ENCODE measurements at places on chromosomes 2 and 18. TPM values are rescaled to one million over a fixed set of nuclear protein-coding genes. Genes with fewer than 3 reads are reported as not detected.

The THOC1 gene
- total RNA-seq, result 66.4 TPM

The C2orf49 gene
- total RNA-seq, result 19.9 TPM

The PROKR1 gene
- total RNA-seq, result 3.9 TPM

The BBS5 gene
- total RNA-seq, result 0.20 TPM

The TNS1 gene
- total RNA-seq, result 5.1 TPM

The ACKR3 gene
- 0.73 TPM for total RNA-seq

The SPC25 gene
- total RNA-seq, result 35.8 TPM

GRCh38 chr2:107088156-107088555, 202.2 kb upstream of the ST6GAL2 start:
- H3K36me3 ChIP-seq, result no peaks in the 10 kb centered on the region
- no peak overlapping the region for H3K4me3 ChIP-seq
- no peak overlapping the region for H3K27ac ChIP-seq
- H3K27me3 ChIP-seq, result no peaks in the 10 kb centered on the region
- H3K4me1 ChIP-seq, result no peaks in the 10 kb centered on the region

DNA sequence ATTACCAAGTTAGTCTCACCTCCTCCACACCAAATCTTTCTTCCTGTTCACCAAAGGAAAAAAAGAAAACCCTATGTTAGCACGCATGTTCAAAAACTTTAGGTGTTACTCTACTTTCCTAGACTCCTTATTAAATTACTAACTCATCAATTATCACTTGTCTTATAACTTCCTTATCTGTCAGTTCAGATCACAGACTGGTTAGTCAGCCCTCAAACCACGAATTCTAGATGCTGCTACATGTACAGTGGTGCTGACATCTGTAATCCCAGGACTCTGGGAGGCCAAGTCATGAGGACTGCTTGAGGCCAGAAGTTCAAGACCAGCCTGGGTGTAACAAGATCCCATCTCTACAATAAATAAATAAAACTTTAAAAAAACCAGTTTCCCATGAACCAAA, 3.5 kb downstream of the YWHAQ start:
- H3K27ac ChIP-seq, result no peak overlapping the region
- no peaks in the 10 kb centered on the region for H3K4me1 ChIP-seq
- no peak overlapping the region for H3K4me3 ChIP-seq
- DNase-seq, result no peak

DNA sequence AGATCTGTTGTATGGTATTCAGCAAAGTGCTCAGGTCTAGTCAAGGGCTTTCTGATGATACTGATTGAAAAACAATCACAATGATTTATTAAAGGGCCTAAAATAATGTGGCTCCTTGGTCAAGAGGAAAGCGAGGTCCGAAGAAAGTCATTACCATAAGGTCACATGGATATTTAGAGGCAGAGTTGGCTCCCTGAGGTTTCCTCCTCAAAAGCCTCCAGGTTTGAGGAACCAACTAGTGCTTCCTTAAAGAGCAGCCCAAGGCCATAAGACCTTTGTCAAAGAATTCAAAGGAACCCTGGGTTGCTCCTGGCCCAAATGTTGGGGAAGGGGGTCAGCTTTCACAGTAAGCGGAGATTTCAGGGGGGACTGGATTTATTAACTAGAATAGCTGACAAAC, 280.7 kb upstream of the ATP5MC3 start:
- H3K36me3 ChIP-seq, result no peaks in the 10 kb centered on the region
- H3K4me1 ChIP-seq, result no peaks in the 10 kb centered on the region
- H3K4me3 ChIP-seq, result no peak overlapping the region
- H3K27ac ChIP-seq, result no peak overlapping the region
- DNase-seq, result no peak

DNA sequence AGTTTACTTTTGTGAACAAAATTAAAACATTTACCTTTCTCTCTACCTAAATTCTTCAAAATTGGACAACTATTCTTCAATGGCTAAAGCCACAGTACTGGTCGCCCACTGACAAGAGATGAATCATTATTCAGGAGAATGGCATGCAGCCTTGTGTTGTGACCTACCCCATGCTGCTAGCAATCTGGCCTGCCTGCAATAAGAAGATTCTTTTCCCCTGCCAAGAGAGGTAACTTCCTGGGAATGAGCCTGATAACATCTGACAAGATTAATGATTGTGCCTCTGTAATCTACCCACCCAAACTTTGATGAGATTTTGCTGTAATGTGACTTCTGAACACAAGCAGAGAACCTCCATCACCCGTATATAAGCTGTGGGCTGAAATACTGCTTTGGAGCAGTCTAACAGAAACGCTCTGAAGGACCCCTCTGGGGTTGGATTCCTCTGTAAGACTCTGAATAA, 47.0 kb upstream of the ST3GAL5 start:
- peaks cover 5% of the 10 kb centered on the region for H3K4me1 ChIP-seq
- no peaks in the 10 kb centered on the region for H3K27me3 ChIP-seq
- peak; percentile 25 for DNase-seq
- no peak overlapping the region for H3K4me3 ChIP-seq

DNA sequence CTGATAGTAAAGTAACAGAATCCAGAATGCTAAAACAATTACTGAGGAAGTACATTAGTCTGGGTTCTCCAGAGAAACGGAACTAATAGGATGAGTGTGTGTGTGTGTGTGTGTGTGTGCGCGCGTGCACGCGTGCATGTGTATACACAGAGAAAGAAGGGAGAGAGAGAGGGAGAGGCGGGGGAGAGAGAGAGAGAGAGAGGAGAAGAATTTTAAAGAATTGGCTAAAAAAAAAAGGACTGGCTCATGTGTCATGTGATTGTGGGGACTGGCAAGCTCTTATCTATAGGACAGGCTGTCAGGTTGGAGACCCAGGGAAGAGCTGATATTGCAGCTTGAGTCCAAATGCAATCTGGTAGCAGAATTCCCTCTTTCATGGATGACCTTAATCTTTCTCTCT, 976.2 kb upstream of the CDH2 start:
- no peak overlapping the region for H3K27ac ChIP-seq
- H3K36me3 ChIP-seq, result no peaks in the 10 kb centered on the region
- H3K27me3 ChIP-seq, result no peaks in the 10 kb centered on the region
- H3K4me1 ChIP-seq, result peaks cover under 1% of the 10 kb centered on the region

DNA sequence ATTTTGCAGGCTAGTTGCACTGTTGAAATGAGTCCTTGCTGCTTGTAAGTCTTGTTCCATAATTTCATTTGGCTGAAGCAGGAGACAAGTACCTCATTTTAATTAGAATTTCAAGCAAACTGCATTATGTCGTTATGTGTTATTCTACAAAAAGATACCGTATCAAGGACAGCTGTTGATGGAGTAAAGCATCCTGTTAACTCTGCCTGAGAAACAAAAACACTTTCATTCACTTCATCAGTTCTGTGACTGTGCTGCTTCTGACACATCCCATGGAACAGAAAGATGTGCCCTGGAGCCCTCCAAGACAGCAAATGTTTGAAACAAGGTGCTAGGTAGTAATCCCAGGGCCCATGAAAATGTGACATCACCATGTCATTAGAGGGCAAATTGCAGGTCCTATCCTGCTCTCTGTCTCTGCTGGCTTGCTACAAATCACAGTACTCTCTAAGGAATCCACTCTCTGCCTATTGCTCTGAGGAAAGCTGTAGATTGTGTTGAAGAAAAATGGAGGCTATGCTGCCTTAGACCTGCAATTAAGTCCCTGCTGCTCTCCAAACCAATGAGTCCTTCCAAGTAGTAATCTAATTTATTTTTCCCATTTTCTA, 209.7 kb upstream of the PARD3B start:
- no peak overlapping the region for H3K27ac ChIP-seq
- H3K4me3 ChIP-seq, result no peak overlapping the region
- no peaks in the 10 kb centered on the region for H3K36me3 ChIP-seq
- H3K4me1 ChIP-seq, result no peaks in the 10 kb centered on the region
- H3K27me3 ChIP-seq, result no peaks in the 10 kb centered on the region

GRCh38 chr18:46591783-46592391, 65.1 kb downstream of the LOXHD1 start:
- no peaks in the 10 kb centered on the region for H3K27me3 ChIP-seq
- H3K4me1 ChIP-seq, result no peaks in the 10 kb centered on the region
- no peak overlapping the region for H3K4me3 ChIP-seq
- no peak overlapping the region for H3K27ac ChIP-seq

- no peaks in the 10 kb centered on the region for H3K4me1 ChIP-seq
- no peak overlapping the region for H3K27ac ChIP-seq
- DNase-seq, result no peak
- H3K36me3 ChIP-seq, result no peaks in the 10 kb centered on the region
- H3K4me3 ChIP-seq, result no peak overlapping the region
These were observed 13.1 kb upstream of the LGALSL start for GRCh38 chr2:64440843-64441242.

GRCh38 chr18:12296457-12296856, 11.6 kb upstream of the TUBB6 start:
- H3K36me3 ChIP-seq, result no peaks in the 10 kb centered on the region
- no peaks in the 10 kb centered on the region for H3K27me3 ChIP-seq
- no peaks in the 10 kb centered on the region for H3K4me1 ChIP-seq

GRCh38 chr18:63365876-63366212, 1.2 kb downstream of the KDSR start:
- DNase-seq, result no peak
- H3K27ac ChIP-seq, result no peak overlapping the region
- H3K36me3 ChIP-seq, result no peaks in the 10 kb centered on the region
- peak overlapping the region; percentile 83 for H3K4me3 ChIP-seq
- H3K27me3 ChIP-seq, result no peaks in the 10 kb centered on the region
- H3K4me1 ChIP-seq, result no peaks in the 10 kb centered on the region

DNA sequence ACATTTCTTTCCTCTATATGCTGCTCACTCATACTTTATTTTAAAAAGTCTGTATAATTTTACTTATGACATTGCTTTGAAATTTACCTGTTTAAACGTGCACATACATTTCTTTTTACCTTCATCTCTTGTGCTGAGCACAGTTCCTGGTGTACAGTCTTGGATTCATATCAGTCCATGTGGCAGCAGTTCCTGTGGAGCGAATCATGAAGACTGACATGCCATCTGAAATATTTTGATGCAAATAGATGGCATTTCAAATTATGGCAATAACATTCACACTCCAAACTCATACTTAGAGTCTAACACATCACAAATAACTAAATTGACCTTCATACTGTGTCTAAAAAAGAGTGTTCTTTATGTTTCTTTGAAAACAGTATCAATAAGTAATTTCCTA, 90.3 kb upstream of the CDH2 start:
- H3K36me3 ChIP-seq, result no peaks in the 10 kb centered on the region
- no peak overlapping the region for H3K4me3 ChIP-seq
- DNase-seq, result no peak

- no peak for DNase-seq
- H3K4me3 ChIP-seq, result no peak overlapping the region
These were observed 72.0 kb downstream of the ARMC9 start for GRCh38 chr2:231270221-231271114.

DNA sequence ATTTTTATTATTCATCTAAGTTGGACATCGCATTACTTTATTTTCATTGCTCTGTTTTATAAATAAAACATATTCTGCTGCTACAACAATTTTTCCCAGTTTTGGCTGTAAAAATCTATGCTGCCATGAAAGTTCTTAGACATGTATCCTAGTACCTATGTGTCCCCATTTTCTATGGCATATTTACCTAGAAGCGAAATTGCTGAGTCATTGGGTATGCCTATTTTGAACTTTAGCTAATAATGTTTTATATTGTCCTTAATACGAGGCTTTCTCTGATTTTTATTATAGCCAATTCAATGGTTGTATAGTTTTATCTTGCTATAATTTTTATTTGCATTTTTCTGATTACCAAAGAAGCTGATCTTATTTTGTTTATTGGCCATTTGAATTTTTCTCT, 110.5 kb upstream of the DPP10 start:
- H3K36me3 ChIP-seq, result no peaks in the 10 kb centered on the region
- H3K4me1 ChIP-seq, result no peaks in the 10 kb centered on the region
- no peak for DNase-seq

DNA sequence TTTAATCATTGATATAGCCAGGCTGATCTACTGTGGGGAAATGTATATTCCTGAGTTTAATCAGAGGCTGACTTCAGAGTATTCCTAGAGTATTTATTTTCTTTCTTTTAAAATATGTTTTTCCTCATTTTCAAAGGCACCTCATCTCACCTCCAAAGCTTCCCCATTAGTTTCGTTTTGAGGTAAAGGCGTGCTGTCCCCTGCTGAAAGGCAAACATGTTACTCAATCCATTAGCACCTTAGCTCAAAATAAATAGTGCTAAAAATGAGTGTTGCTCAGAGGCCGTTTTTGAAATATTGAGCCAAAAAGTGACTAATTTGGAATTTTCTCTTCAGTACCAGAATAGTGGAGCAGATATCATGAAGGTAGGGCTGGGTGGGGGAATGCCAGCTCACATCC, 386.2 kb downstream of the SOX11 start:
- H3K4me1 ChIP-seq, result peaks cover 9% of the 10 kb centered on the region
- no peaks in the 10 kb centered on the region for H3K36me3 ChIP-seq
- H3K27ac ChIP-seq, result no peak overlapping the region
- no peak overlapping the region for H3K4me3 ChIP-seq
- no peaks in the 10 kb centered on the region for H3K27me3 ChIP-seq

DNA sequence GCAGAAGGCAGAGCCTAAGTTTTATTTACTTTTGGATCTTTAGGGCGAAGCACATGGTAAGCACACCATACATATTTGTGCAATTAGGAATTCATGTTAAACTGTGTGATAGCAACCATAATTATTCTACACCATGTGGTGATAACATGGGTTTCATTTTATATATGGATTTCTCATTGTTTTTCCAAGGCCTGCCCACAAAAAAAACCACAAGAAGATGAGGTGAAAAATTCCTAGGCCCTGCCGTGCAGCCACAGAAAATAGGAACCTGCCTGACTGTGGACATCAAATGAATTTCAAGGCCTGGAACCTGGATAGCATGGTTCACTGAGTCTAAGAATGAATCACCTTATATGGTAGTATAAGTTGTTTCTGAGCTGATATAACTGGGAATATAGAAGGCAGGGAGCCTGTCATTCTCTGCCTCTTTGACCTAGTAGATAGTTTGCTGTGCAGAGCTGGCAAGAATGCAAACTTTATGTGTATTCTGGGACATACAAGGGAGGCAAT, 22.4 kb upstream of the SSB start:
- no peaks in the 10 kb centered on the region for H3K36me3 ChIP-seq
- H3K4me3 ChIP-seq, result no peak overlapping the region
- H3K27ac ChIP-seq, result no peak overlapping the region
- DNase-seq, result no peak
- no peaks in the 10 kb centered on the region for H3K27me3 ChIP-seq

GRCh38 chr2:136151021-136151971, 33.3 kb upstream of the CXCR4 start:
- H3K27ac ChIP-seq, result no peak overlapping the region
- DNase-seq, result no peak
- H3K36me3 ChIP-seq, result no peaks in the 10 kb centered on the region
- no peaks in the 10 kb centered on the region for H3K4me1 ChIP-seq
- H3K4me3 ChIP-seq, result no peak overlapping the region

DNA sequence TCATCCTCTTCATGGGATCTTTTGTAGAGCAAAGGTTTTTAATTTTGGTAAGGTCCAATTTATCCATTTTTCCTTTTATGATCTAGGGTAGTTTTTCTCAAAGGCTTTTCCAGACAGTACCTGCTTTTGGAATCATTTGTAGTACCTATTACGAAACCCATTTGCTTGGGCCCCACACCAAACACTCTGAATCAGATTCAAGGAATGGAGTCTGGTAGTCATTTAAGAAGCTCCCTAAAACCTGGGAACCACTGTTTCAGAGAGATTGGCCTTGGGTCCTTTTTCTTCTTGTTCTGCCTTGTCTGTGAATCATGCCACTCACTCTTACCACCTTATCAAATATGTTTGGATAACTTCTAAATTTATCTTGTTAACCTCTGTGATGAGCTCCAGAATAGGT, 40.3 kb downstream of the OSBPL6 start:
- H3K27ac ChIP-seq, result no peak overlapping the region
- no peaks in the 10 kb centered on the region for H3K36me3 ChIP-seq
- H3K27me3 ChIP-seq, result no peaks in the 10 kb centered on the region
- no peak for DNase-seq
